ENCODE measurements at places on chromosomes 2 and 18.

DNA sequence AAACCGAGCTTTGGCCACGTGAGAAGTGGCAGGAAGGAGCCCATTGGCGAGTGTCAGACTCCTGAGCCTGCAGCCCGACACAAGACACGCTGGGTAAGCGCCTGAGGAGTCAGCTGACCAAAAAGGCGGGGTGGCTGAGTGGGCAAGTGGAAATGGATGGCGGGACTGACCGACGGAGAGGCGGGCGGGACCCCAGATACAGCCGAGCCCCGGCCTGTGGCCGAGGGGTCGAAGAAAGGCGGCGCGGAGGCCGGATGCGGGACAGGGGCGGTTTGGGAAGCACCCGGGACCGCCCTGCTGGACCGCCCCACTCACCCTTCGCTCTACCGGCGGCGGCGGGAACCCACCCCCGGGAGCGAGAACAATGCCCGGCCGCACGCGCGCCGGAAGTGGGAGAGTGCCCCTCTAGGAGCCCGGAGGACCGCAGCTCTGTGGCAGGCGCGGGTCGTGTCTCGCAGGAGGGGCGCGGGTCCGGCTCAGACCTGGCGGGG, 22.8 kb downstream of the ZSCAN30 start:
- DNase-seq = no peak

DNA sequence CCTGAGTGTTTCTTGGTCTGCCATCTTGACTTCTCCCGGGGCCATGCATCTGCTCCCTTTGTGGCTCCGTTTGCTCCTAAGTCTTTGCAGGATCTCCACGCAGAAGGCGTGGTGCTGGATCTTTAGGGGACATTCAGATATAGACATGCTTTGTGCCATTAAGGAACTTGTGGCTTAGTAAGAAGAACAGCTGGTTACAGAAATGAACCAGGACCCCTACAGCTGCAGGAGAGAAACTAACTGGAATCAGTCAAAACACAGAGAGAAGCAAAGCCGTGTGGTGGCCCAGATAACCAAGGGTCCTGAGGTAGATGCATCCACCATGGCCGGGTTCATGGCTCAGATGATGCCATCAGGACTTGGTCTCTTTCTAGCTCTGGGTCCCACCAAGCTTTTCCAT, 97.6 kb downstream of the SH3RF3 start:
- no peak for DNase-seq

- no peak for DNase-seq
Observed at GRCh38 chr18:78777992-78778391, 201.6 kb upstream of the SALL3 start.

GRCh38 chr2:202278944-202279343, 13.4 kb downstream of the NOP58 start:
- no peak for DNase-seq

- no peak for DNase-seq
Observed at GRCh38 chr2:167406558-167406957, 518.3 kb downstream of the XIRP2 start.

DNA sequence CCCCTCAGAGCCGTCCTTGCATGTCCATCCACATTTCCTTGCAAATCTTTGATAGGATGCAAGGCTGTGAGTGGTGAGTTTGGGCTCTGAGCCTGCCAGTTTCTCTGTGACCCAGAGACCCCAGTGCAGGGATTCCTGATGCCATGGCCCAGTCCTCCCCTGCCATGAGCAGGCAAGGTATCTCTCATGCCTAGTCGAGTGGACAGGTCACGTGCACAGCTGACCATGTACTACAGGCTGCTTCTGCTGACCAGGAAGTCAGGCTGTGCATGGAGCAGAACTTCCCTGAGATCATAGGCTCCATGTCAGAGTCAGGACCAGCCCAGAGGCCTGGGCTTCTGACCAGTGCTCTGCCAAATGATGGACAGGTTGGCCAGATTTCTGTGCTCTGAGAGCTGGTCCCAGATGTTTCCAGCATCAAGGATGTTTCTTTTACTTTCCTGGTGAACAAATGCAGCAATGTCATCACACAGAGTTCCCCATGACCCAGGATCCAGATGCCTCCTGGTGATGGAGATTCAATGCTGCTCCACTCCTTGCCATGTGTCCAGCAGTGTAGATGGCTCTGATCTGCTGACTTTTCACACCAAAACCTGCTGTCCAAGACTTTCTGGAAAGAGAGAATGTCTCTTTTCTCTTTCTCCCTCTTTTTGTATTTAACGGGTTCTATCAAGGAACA, 321.6 kb upstream of the HS6ST1 start:
- no peak for DNase-seq

DNA sequence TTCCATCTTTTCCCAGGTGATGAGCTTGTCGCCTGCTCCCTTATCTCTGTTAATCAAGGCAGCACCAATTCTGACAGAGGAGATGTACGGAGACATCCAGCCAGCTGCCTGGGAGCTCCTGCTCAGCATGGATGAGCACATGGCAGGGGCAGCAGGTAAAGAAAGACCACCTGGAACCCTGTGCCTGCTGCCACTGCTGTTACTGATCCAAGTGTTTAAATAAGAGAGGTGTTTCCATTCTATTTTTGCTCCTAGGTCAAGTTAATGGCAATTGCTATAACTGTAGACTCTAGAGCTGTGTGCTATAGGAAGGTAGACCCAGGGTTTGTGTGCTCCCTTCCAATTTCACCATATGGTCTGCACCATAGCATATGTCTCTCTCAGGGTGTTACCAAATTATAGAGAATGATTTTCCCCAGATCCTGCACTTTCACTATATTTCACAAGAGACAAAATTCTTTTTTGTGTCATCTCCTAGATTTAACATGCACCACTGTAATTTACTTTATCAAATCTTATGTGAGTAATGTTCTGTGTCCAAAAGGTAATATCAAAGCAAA, 88.6 kb upstream of the RPE start:
- no peak for DNase-seq

- DNase-seq = no peak
Observed at GRCh38 chr2:178256382-178257042, 62.2 kb downstream of the OSBPL6 start.

GRCh38 chr2:158099716-158100115, 2.0 kb upstream of the UPP2 start:
- DNase-seq = no peak

Measured in NCI-H2081 treated with DMSO at 0.1 percent for 48 hours (cell line).